ENCODE measurements at places on chromosomes 3 and 15.

DNA sequence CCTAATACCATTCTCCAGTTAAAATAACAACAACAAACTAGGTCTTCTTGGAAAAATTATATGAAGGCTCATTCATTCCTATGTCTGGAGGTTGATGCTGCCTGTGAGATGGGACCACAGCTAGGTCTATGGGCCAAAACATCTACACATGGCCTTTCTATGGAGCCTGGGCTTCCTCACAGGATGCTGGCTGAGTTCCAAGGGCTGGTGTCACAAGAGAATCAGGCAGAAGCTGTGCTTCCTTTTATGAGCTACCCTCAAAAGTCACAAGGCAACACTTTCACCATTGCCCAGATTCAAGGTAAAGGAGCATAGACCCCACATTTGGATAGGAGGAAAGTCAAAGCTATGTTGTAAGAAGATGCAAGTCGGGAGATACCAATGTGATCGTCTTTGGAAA lies 4.6 kb upstream of the RTP2 start:
- no peak for DNase-seq

DNA sequence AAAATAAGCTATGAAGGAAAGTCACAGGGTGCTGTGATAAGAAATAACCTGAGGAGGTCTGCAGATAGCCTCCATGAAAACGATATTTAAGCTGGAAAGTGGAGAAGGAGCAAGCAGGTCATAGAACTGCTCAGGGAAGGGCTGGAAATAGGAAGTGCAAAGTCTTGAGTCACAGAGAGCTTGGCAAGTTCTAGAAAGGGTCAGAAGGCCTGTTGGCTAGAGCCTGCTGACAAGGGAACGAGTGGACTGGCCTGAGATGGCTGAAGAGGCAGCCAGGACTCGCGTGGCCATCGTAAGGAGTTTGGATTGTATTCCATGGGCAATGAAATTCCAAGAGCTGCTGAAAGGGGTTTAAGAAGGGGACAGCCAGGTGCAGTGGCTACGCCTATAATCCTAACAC lies 64.7 kb upstream of the IL12A start:
- DNase-seq, result no peak

GRCh38 chr15:44532689-44533088 lies 4.3 kb upstream of the EIF3J start:
- DNase-seq, result no peak

DNA sequence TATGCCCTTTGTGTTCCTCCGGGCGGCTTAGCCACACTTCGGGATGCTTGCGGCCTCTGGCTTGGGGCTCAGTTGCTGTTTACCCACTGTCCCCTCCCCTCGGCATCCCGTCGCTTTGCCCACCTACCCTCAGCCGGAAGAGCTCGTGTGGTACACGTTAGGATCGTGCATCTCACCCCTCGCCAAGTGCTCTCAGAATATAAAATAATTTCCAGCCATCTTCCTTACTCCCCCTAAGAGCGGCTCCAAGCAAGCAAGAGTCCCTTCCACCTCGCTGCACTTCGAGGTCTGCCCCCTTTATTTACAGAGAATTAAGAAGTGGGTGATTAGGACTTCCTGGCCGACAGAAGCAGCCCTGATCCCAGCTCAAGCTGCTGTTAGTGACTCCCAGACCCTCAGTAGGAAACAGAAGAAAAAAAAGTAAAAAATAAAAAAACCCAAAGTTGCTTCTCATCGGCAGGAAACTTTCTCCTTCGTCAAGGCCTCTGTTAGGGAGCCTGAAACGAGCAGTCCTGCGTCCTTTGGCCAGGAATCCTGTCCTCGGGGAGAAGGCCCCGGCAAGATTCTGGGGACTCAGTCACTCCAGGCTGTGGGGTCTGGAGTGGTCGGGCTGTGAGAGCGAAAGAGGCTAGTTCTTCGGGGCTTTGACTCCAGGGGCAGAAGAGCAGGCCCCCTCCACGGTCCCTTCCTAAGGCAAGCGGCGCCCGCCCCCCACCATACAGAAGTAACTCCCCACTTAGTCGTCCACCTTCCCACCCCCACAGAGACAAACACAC lies 3.0 kb downstream of the MEIS2 start:
- no peak for DNase-seq

GRCh38 chr3:125433091-125433534 lies 58.0 kb upstream of the ZNF148 start:
- DNase-seq, result no peak

DNA sequence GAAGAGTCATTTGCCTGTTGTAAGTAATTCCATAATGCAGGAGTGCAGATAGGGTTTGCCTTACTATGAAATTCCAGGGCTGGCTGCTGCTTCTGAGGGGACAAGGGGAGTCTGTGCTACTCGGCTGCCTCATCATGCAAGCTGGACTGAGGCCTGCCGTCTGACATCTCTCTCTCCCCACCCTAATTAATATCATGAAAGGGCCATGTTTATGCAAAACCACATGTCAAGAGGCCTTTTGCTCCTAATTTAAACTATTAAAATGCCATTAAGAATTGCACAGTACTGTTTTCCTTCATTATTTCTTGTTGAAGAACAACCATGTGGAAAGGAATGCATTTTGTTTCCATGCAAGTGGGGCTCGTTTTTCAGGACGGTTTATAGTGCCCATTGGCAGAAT lies 26.3 kb downstream of the CHST2 start:
- no peak for DNase-seq

GRCh38 chr15:74957476-74958035 lies 984 bp upstream of the RPP25 start:
- DNase-seq, result no peak

- no peak for DNase-seq
Observed at GRCh38 chr3:152865668-152866245, 30.8 kb downstream of the P2RY1 start.
